ENCODE measurements at places on chromosomes 11 and 22.
A peak's percentile ranks its signal among the peaks of the same experiment; 100 is the strongest.

DNA sequence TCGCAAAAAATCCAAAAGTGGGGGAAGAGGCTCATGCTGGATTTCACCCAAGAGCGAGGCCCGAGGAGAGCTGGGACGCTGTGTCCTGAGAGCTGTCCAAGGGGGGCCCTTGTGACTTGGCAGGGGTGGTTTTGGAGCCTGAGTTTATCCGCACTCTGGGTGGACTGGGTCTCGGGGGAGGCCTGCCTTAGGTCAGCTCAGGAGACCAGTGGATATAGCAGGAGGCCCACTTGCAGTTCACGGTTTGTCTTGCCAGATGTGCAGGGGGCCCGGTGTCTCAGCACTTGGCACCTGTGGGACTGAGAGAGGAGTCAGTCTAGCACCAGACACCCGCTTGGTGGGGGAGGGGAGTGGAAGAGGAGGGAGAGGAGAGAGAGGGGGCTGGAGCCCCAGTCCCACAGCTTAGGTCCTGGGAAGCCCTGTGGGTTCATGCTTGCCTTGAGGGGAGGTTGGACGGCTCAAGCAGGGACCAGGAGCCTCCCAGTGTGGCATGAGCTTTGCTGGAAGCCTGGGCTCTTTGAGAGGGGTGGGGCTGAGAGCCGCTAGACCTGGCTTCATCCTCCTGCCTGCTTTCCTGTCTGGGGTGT, 33.4 kb downstream of the PARVB start:
- no peak for DNase-seq

DNA sequence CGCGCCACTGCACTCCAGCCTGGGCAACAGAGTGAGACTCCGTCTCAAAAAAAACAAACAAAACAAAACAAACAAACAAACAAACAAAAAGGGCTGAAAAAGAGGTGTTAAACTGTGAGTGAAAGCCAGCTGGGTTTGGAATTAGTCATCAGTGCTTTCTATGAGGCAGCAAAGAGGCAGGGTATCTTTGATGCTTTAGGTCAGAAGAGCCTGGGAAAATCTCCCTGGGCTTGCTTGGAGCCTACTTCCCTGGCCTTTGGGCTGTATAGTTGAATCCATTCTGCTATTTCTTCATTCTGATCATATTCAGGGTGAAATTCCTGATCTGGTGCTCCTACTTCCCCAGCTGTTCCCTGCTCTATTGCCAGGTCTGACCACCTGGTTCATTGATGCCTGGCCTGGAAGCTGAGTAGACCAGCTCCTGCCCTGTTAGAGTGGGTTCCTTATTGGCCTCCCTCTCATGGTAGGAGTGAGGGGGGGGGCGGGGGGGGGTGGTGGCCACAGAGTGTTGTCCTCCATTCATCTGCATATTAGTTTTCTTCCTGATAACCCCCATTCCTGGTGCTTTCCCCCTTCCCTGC, 65.6 kb downstream of the INSC start:
- no peak for DNase-seq

DNA sequence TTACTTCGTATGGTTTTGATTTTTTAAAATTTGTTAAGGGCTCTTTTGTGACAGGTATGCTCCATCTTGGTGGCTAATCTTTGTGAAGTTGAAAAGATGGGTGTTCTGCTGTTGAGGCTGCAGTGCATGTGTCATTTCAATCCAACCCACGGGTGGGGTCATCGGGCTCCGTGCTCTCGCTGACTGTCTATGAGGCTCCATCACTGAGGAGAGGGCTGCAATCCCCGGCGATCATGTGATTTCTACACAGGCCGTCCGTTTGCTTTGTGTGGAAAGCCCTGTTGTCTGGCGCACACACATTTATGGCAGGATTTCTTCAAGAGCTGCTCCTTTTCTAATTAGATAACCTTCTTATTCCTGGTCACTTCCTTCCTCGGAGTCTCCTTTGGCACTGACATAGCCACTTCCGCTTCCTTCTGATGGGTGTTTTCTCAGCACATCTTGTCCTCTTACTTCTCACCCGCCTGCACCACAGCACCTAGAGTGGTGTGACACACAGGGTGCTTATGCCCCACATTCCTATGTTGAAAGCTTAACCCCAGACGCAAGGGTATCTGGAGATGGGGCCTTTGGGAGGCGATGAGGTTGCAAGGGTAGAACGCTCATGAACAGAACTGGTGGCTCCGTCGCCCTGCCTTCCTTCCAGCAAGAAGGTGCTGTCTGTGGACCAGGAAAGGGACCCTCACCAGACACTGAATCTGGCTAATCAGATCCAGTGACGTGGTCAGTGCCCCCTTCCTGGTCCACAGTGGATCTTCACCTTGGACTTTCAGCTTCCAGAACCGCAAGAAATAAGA, 9.4 kb downstream of the MOB2 start:
- no peak for DNase-seq

GRCh38 chr11:73950869-73951710, at the start of gene DNAJB13:
Gene DNAJB13 (plus strand): TSS chr11:73951026. CDS start chr11:73951070, 44 bp downstream.
- DNase-seq: peak; percentile 67

DNA sequence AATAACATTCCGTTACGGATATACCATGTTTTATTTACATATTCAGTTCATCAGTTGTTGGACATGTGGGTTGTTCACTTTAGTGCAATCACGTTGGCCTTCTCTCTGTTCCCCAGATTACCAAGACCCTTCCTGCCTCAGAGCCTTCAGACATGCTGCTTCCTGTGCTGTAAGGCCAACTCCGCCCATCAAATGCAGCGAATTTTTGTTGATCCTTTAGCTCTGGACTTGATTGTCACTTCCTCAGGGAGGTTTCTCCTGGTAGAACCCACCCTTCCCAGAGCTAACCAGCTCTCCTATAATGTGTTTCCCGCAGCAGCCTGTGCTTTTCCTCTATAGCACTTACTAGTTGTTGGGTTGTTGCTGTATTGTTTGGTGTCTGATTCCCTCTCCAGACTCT, 39.4 kb downstream of the SWAP70 start:
- DNase-seq: no peak

DNA sequence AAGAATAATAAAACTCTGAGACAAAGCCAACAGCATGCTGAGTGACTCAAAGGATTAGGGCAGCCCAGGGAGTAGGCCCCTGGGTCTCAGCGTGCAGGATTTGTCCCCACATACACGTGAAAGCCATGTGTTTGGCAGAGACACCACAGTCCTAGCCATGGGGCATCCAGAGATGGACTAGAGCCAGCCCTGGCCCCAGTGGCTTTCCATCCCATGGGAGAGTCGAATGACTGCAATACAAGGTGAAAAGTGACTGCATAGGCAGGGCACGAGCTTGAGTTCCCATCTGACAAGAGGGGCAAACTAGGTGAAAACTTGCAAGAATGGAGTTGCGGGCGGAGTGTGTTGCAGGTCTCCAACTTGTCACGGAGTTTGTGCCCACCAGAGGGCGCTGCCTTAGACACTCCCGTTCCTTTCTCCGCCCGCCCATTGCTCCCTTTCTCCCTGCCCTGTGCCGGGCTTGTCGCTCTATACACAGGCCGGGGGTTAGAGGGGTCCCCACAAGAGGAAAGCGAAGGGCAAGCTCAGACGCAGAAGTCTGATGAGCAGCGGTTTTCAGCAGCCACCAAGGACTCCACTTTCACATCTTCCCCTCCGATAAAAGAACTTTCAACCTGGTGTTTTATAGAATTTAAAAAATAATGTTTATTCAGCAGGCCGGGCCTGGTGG, 24.2 kb downstream of the TSKU start:
- peak; percentile 89 for DNase-seq

- no peak for DNase-seq
Observed at GRCh38 chr22:22936180-22936914, 48.7 kb downstream of the IGLL5 start.

GRCh38 chr11:120153221-120153620, 15.3 kb upstream of the TRIM29 start:
- no peak for DNase-seq

DNA sequence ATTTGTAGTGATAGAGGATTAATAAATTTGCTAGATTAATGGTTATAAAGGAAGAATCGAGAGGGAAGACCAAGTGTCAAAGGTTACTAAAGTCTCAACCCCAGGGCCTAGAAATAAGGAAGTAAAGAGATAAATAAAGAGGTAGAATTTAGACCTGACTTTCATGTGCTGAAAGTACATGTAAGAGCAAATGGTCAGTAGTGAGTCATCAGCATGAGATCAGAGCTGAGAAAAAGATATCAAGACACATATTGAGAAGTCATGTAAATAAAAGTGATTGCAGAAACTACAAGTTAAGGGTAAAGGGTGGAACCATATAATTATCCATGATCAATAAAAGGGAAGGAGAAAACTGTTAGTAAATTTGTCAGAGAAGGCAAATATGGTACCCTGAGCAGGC, 1.4 kb upstream of the OR8B8 start:
- DNase-seq: no peak

GRCh38 chr11:48683226-48683720, 194.7 kb downstream of the OR4A47 start:
- no peak for DNase-seq

- DNase-seq: no peak
Observed at GRCh38 chr22:45055936-45056335, 46.1 kb upstream of the PHF21B start.
